CD4-positive, alpha-beta T cell treated with Interleukin-1 beta for 1 hour (primary cell): ENCODE measurements at places on chromosomes 16 and 17.

GRCh38 chr16:88743693-88744576 lies 37.6 kb downstream of the CTU2 start:
- DNase-seq = peak; percentile 71

DNA sequence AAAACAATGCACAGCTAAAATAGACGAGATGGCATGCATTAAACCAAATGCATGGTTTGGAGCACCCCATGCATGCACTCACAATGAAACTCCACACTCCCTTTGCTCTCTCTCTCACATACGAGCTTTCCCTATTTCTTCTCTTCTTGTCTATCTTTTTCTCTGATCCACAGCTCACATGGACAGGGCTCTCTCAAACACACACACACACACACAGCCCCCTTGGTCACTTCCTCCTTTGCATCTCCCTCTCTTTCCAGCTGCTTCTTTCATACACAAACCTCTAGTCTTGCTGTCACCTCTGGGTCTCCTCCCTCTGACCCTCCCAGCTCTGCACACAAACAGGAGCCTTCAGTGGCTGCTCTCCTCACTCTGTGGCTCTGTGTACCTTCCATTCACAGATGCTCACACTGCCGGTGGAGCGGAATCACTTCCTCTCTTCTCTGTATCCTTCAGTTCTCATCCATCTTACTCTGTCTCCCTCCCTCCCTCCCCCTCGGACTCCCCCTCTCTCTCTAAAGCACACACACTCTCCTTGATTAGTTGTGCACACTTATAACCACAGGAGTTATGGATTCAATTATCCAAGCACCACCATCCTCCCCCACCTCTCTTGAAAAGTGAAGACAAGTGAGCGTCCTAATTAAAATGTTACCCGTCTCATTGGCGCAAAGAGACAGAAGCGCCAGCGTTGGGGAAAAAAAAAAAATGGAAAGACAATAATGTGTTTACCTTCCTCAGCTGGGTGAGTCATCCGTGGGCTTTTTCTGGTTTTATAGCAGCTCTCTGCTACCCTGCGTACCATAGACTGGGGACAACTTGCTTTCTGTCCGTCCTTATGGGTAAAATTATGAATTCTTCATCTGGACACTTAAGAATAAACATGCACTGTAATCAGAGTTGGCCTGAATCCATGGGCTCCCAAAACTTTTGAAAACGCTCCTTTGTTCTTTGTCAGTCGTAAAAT lies 90.8 kb downstream of the SHISA6 start:
- no peak for DNase-seq

GRCh38 chr16:14187517-14188338 lies 116.6 kb downstream of the MRTFB start:
- DNase-seq = no peak

GRCh38 chr17:48679385-48680096 lies 42.8 kb downstream of the PRAC1 start:
- no peak for DNase-seq

- peak; percentile 75 for DNase-seq
Observed at GRCh38 chr17:74528491-74529199, 2.6 kb downstream of the CD300LB start.

- no peak for DNase-seq
Observed at GRCh38 chr17:6160911-6161855, 91.0 kb downstream of the WSCD1 start.

DNA sequence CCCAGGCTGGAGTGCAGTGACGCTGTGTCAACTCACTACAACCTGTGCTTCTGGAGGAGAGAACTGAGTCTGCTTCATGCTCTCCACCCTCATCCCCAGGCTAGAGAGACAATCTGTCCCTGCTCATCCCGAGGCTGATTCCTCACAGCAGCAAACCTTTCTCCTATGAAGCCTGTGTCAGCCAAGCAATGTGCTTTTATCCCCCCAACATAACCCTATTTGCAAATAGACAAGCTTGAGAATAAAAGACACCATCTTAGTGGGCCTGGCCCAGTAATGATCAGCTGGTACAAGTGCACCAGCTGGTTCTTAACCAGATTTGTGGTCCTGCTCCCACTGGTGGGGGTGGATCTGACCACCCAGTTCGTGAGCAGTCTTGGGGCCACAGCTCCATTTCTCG lies 322.8 kb downstream of the CPPED1 start:
- DNase-seq = no peak

DNA sequence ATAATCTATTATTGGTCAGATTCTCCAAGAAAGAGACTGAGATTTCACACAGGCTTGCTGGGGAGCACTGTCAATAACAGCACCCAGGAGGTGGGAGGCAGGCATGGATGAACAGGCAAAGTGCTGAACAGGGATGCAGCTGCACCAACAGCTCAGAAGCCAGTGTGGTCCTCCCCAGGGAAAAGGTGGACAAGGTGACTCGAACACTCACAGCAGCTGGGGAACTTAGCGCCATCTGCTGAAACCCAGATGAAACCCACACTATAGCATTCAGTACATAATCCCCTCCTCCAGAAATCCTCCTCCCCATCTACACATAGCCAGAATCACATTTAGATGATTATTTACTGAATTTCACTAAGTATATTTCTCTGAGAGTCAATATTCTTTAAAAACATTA lies 255.2 kb upstream of the WSB1 start:
- DNase-seq = no peak

- DNase-seq = no peak
Observed at GRCh38 chr17:19344311-19345066, 18.0 kb downstream of the B9D1 start.

- DNase-seq = peak; percentile 33
Observed at GRCh38 chr17:32323811-32324491, 18.0 kb downstream of the C17orf75 start.

- no peak for DNase-seq
Observed at GRCh38 chr17:10091046-10091445, 107.4 kb downstream of the GAS7 start.
